Ascending aorta (tissue), 2 donors: ENCODE measurements at places on chromosomes 4 and X.

DNA sequence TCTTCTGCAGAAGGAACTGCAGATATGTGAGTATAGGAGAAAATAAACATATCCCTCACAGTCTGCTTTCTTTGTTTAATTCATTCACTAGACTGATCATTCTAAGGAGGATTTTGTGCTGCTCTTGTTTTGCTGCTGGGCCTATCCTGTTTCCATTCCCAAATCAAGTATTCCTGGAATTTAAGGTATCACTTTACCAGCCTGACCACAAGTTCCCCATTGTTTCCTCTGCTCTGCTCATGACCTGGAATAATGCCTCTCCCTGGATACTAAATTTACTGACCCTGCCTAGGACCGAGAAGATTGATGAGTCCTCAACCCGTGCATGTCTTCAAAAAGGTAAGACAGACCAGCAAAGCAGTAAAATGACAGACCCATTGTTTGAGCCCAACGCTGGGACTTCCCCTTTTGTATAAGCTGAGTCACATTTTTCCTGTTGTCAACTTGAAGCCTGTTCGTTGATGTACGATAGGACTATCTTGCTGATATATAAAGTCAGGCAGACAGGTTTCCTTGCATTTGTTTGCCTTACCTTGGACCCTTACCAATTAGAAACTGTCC lies 85.5 kb upstream of the TET2 start:
- DNase-seq, result no peak

GRCh38 chr4:675980-676870 lies 1.9 kb downstream of the MYL5 start:
- DNase-seq, result no peak

GRCh38 chrX:19805046-19805690 lies 82.2 kb downstream of the SH3KBP1 start:
- no peak for DNase-seq

GRCh38 chr4:105950701-105951100 lies 55.4 kb downstream of the NPNT start:
- no peak for DNase-seq

GRCh38 chr4:141768954-141769353 lies 132.6 kb downstream of the IL15 start:
- DNase-seq, result no peak

- no peak for DNase-seq
These were observed 92.9 kb downstream of the FNIP2 start for GRCh38 chr4:158861766-158862165.

- DNase-seq, result no peak
These were observed 67.6 kb upstream of the TMEM150C start for GRCh38 chr4:82629238-82630000.

DNA sequence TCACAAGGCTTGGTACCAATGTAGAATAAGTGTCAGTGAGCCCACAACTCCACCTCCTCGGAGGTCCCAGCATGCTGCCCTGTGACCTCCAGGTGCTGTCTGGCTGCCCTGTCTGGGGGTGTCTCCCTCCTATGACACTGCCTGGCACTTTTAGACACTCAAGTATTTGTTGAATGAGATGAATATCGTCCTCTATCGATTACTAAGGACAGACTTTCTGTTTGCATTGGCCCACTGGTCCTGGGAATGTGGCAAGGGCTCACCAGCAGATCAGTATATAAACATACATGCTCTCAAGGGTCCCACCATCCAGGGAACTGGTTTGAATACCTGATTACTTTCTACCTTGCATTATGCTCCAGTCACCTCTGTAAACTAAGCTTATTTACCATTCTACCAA lies 333.0 kb downstream of the NR3C2 start:
- DNase-seq, result no peak

GRCh38 chr4:90069151-90069550 lies 58.0 kb upstream of the CCSER1 start:
- no peak for DNase-seq

GRCh38 chrX:17374619-17375366 lies at the start of gene NHS:
Gene NHS (plus strand): TSS chrX:17375200. CDS start chrX:17375758, 558 bp downstream.
- peak; percentile 83 for DNase-seq

DNA sequence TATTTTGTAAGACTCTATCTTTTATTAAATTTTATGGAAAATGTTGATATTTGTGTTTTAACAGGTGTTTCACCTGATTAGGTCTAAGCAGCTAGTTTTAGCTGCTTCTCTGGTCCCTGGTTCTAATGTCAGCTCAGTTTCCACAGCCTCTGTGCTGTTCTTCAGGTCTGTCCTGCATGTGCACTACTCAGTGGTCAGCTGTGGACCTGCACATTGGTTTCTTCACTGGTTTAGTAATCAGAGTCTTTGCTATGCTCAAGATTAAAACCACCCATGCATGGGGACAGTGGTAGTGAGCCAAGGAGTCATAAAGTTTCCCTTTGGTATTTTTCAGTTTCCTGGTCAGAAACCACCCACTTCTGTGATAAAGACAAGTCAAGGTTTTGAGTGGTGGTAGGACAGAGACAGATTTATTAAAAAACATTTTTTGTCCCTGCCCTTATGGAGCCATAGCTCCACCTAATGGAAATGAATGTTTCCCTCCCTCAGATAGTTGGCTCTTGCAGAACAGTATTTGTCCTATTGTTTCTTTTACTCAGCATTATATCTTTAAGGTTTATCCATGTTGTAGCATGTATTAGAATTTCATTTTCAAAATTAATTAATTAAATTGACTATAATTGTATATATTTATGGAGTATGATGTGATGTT lies 36.8 kb upstream of the VBP1 start:
- no peak for DNase-seq

DNA sequence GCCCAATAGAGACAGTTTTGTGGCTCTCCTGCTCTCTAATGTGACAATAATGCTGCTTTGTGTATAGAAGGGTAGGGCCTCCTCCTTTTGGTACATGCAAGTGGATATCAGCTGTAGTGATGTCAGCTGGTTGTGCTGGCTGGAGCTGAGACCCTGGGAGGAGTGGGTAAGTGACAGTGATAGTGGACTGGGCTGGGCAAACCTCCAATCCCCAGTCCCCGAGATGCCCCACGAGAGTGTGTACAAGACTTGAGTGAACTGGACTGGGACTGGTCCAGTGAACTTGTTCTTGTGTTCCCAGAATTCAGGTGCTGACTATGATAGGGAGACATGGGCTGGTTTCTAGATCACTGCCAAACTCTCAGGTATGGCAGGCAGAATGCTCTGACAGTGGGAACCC lies 583.6 kb upstream of the PCDH10 start:
- no peak for DNase-seq

DNA sequence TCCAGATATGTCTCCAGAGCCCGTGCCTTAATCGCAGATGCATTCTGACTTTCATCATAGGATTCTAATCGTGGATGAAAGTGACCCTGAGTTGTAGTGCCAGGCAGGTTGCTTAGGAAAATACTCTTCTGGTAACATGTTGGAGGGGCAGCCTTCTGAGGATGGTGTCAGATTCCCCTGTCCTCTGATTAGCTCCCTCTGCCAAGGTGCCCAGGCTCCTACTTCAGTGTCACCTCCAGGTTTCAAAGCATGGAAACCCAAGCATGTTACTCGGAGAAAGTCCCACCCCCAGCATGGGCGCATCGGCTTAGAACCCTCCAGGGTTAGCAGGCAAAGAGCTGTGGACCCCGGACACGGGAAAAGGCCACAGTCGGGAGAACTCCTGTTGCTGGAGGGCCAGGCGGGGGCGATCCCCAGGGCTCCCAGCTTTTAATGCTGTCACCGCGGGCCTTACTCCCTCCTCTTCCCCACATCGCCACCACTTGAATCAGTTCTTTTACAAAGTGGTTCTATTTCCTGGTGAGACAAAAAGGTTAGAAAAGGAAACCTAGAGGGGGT lies 44.5 kb downstream of the TRIM2 start:
- DNase-seq, result no peak

GRCh38 chrX:78979789-78980464 lies 34.7 kb downstream of the P2RY10 start:
- no peak for DNase-seq

DNA sequence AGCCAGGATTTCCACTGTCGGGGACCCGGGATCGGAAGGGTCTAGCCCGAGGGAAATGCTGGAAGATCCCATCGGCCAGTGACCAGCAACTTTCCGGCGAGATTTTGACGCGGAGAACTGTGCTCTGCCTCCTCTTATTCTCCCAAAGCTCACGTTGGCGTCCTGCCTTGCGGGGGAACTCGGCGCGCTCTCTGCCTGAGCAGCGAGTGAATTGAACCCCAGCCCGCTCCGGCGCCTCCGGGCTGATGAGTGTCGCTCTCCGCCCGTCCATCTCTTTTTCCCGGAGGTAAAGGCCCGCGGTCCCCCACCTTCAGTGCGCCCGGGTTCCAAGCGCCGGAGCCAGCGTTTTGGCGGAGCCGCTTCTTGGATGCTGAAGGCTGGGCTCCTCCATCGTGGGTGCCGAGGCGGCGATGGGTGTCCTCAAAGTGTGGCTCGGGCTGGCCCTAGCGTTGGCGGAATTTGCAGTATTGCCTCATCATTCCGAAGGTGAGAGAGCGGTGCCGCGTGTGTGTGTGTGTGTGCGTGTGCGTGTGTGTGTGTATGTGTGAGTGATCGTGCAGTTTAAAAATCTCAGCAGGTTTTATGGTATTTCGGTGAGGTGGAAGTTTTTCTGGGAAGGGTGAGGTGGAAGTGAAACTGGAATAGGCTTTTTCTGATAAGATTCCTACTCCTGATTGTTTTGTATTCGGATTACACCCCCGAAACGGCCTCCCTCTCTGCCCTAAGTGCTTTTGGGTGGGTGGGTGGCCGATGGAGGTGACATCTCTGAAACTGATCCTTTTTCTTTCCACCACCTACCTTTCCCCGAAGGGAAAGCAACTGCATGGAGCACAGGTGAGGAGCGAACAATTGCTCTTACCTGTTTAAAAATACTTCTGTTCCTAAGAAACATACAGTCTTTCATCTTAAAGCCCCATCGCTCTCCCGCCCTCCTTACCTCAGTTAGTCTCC lies 752 bp downstream of the FRAS1 start:
- no peak for DNase-seq

- DNase-seq, result no peak
These were observed 45.0 kb upstream of the NKX1-1 start for GRCh38 chr4:1451106-1451751.

- DNase-seq, result no peak
These were observed 69.1 kb upstream of the UCP1 start for GRCh38 chr4:140637836-140638235.

DNA sequence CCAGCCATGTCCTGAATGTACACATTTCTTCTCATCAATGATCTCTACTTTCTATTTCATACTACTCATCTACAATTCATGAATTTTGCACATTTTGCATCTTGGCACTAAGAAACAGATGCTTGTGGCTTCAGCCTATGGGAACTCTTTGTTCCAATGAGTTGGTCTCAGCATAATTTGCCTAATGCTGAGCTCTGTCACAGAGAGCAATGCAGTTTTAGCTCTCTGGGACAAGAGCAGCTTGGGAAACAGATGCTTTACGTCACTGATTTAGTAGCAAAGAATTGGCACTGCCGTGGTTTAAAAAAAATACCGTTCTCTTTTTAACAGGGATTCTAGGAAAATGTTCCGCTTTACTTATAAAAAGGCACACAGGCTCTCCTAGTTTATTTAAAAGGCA lies 162.4 kb downstream of the WDFY3 start:
- no peak for DNase-seq

DNA sequence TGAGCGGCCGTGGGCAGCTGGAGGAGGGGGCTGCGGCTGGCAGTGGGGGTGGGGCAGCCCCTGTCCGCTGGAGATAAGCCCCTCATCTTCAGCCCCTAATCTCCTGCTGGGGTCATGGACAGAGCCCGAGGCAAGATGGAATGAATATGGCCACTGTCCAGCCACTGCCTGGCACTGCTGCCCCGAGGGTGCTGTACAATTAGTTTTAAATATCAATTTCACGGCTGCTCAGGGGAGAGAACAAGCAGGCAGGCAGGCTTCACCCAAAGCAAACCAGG lies 64.1 kb upstream of the NKX1-1 start:
- no peak for DNase-seq

DNA sequence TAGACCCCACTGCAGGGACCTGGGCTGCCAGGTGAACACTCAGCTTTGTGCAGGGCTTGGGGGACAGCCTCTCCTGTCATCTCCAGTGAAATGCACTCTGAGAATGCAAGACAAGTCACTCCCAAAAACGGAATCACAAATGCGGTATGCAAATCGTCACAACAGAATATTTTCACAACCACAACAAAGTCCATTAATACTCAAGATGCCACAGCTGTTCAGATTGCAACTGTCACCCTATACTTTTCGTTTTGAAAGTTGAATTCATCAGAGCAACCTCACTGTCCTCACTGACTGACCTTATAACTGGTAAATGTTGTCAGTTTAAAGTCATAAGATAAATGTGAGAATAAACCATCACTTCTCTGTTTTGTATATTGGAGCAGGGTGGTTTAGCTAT lies 16.6 kb downstream of the JAKMIP1 start:
- DNase-seq, result no peak

DNA sequence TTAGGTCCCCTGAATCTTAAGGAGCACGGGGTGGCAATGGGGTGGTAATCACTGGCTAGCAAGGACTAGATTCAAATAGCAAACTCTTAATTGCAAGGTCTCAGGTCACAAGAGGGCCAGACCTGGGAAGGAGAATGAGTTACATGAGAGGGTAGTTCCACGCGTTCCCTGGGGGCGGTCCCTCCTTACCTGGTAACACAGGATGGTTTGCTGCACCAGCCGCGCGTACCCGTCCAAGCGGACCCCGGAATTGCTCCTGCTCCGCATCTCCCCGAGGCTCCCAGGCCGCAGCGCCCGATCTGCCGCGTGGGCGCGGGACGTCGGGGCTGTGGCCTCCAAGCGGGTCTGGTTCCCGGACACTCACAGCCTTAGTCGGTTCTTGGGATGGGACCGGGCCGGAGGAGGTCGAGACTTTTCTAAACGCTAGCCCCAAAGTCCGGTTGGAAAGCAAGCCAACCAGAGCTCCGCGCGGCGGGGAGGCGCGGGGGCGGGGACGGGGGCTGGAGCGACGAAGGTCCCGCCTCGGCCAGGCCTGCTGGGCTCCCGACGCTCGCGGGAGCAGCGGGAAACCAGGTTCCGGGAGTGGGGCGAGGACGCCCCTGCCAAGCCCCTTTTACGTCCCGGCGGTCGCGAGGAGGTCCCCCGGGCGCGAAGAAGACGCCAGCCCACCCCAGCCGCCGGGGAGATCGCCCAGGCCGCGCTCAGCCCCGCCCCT lies at the start of gene PHKA2:
Gene PHKA2, minus strand, starts transcription at position 449 of the 715 bp plus-strand sequence. Its CDS starts 182 bp downstream, at position 267.
- DNase-seq, result peak; percentile 75

GRCh38 chr4:78748381-78748780 lies 27.8 kb upstream of the BMP2K start:
- no peak for DNase-seq

- no peak for DNase-seq
These were observed 40.5 kb upstream of the LRBA start for GRCh38 chr4:151055539-151055938.

- no peak for DNase-seq
These were observed 97.0 kb upstream of the CCSER1 start for GRCh38 chr4:90030202-90030601.

GRCh38 chrX:78513971-78514738 lies 145.0 kb downstream of the RTL3 start:
- DNase-seq, result no peak

DNA sequence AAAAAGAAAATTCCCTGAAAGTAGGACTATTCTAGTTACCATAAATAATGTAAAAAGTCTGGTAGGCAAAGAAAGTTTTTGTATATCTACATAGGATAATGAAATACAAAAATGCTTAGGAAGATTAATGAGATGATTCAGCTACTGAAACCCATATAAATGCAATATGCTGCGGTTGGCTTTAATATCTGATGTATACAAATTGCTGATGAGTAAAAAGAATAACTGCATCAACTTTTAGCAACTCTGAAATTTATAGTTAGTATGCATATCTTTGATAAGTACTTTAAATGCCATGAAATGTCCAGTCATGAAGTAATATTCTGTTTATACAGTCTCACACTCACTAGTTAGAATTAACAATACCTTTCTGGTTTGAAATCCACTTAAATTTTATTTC lies 404.8 kb downstream of the TLL1 start:
- DNase-seq, result no peak
